Cortex of kidney (tissue), 1 donor: ENCODE measurements at places on chromosomes 3 and 15.

GRCh38 chr15:96992817-96993216, 662.3 kb downstream of the NR2F2 start:
- DNase-seq = no peak

DNA sequence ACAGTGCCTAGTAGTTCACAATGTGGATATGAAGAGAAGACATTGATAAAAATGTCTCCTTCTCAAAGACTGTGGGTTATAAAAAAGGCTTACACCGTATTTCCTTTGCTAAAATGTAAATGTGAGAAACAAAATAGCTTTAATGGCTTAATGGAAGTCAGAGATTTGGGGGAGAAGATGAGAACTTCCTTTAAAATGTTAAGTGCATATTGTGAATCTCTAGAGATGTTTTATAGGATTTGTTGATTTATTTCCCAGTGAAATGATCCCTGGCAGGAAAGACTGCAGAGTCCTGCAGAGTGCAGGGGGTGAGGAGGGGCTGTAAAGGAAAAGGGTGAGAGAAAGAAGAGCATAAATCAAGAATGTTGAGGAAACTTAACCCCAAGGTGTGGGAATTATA, 305.1 kb downstream of the GAP43 start:
- DNase-seq = no peak

DNA sequence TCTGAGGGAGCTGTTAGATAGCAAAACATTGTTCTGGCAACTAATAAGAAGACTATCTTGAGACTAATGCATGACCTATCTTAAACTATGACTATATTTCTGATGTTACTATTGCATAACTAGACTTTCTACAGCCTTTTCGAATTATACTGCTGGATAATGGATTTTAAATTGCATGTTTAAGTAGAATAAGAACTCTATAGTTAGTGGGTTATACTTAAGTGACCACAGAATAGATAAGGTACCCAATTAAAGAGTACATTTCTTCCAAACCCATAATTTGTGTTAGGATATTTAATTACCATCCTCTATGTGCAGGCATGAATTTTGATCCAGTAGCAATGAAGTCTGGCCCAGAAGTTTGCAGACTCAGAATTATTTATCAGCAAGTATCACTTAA, 44.6 kb upstream of the SPPL2A start:
- DNase-seq = no peak

DNA sequence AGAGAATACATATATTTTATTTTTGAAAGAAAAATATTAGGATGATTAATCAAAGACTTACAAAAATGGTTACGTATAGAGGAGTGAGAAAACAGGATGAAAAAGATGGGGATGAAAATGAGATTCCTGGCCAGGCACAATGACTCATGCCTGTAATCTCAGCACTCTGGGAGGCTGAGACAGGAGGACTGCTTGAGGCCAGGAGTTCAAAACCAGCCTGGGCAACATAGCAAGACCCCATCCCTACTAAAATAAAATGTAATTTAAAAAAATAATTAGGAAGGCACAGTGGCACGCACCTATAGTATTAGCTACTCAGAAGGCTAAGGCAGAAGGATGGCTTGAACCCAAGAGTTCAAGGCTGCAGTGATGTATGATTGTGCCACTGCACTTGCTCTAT, 11.9 kb downstream of the MYO9A start:
- no peak for DNase-seq

DNA sequence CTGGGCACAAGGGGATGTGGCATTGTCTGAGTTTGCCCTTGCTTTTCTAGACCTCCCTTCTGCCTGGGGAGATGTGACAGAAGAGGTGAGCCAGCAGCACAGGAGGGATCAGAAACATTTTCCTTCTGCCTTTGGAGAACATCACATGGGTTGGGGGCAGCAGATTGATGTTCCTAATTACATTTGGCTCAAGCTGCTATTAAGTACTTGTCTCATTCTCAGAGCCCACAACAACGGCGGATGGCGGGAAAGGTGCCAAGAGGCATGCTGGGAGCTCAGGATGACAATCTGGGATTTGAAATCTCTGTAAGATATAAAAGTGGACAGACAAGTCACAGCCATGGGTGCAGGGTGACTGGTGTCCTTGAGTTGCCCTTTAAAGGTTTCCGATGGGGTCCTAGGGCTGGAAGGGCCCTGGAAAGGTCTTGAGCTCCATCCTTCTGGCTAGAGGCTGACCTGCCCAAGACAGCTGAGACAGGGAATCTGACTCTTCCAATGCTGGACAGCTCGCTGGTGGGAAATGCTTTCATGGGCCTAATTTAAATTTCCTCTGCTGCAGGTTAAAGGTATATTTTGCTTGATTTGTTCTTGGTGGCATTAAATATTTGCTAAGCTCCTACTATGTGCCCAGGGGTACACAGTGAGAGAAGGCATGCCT, 2.4 kb upstream of the CORO2B start:
- no peak for DNase-seq

GRCh38 chr15:66503780-66504562, 684 bp downstream of the RPL4 start:
- no peak for DNase-seq

DNA sequence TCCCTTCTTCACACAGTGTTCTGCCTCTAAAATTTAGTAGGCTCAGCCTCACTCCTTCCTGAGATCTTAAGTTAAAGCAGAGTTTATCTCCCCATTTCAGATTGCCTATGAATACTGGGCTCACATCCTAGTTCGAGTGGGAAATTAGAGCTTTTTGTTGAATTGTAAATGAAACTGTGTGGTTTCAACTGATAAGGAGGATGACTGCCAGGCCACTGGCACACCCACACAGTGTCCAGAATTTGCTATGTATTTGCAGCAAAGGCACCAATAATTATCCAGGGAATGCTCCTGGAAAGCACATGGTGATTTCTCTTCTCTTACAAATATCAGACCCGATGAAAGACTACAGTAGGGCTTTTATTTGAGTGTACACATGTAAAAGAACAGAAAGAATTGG, 308.1 kb upstream of the COL8A1 start:
- DNase-seq = no peak

- DNase-seq = no peak
Measured at GRCh38 chr3:152069871-152070270, 196.4 kb downstream of the SUCNR1 start.

DNA sequence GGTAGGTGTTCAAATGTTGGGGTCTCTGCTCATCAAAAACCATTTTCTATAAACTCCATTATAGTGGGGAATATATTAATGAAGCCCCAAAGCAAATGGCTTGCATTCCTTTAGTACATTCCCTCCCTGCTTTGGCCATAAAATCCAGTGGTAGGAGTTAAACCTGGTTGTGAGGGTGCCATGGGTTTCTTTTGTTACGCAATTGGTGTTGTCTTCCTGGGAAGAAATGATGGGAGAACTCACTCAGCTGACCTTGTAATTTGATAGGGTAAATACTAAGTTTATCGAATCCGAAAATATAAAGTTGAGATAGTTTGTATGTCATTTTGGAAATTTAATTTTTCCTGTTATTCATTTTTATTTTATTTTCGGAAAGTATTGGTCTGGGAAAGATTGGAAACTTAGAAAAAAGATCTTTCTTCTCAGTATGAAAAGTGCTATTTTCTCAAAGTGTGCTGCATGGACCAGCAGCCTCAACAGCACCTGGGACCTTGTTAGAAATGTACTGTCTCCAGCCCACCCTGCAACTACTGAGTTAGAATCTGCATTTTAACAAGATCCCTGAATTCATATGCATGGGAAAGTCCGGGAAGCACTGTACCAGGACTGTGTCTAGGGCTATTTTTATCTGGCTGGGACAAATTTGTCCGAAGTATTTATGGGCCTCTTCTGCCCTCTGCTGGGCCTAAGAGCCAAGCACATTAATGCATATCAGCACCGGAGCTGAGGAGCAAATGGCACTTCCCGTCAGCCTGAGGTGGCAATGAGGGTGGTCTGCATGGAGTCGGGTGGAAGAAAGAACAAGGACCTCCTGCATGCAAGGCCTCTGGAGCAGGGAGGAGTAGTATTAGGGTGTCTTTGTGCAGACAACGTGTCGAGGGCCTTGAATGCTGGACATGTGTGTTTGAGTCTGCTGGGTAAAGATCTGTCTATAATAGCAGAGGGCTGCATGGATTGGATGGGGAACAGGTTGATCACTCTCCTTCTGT, 54.7 kb downstream of the FAM81A start:
- no peak for DNase-seq

DNA sequence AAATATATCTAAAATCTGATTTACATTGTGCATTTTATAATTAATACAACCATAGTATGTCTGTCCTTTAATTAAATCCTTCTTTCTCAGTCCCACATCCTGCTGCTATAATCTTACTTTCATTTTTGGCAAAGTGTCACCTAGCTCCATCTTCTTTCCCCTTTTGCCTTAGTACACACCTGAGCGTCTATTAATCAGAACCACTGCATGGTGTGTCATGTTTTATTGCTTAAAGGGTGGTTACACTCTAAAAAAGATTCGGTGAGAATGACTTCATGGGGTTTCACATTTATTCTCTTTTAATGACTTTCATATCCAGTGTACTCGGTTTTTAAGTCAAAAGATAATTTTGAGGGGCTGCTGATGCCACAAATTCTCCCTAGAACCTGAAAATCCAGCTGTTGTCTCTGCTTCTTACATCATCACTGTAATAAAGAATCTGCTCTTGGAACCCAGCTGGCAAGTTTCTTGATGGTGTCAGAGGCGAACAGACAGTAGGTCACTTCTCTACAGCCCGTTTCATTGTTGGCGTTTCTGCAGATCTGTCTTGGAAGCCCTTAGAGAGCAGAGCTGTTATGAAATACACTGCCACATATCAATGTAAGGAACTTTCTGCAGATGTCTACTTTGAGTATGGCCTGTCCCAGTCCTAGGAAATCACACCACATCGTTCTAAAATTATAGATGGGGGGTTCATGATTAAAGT, 99.7 kb downstream of the TIGIT start:
- no peak for DNase-seq

DNA sequence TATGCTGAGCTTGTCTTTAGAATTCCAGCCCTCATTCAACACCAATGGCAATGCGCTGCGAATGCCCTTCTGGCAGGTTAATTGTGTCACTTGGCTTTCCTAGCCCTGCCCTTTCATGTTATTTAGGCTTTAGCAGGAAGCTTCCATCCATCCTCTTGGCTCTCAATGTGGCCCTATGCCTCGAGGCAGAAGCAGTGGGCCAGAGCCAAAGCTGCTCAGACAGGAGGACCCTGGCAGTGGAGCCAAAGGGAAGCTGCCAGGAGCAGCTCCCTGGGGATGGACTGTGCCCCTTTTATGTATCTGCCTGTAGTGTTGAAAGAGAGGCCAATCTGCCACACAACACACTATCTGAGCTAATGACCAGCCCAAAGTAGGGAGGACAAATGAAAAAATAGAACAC, 376.4 kb downstream of the CTNNB1 start:
- DNase-seq = no peak

GRCh38 chr15:62021991-62022600, 38.2 kb downstream of the VPS13C start:
- DNase-seq = no peak

GRCh38 chr3:99499235-99500158, 138.9 kb upstream of the COL8A1 start:
- no peak for DNase-seq

DNA sequence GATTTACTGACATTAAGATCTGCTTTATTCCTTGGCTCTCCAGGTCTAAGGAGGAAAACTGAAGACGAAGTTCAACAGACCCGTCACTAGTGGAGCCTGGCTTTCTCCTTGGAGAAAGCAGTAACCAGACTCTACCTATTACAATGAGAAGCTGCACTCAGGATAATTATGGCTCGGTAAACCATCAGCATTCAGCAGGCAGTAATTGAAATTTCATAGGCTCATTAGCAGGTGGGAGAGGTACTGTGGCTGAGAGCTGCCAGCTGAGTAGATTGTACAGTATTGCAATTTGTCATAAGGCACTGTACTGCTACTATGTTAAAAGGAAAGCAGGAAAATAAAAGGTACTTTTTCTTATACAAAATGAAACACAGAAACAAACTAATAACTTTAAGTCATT, 51.2 kb downstream of the CHAC1 start:
- no peak for DNase-seq

- DNase-seq = no peak
Measured at GRCh38 chr15:51097553-51098330, 3.0 kb upstream of the TNFAIP8L3 start.

DNA sequence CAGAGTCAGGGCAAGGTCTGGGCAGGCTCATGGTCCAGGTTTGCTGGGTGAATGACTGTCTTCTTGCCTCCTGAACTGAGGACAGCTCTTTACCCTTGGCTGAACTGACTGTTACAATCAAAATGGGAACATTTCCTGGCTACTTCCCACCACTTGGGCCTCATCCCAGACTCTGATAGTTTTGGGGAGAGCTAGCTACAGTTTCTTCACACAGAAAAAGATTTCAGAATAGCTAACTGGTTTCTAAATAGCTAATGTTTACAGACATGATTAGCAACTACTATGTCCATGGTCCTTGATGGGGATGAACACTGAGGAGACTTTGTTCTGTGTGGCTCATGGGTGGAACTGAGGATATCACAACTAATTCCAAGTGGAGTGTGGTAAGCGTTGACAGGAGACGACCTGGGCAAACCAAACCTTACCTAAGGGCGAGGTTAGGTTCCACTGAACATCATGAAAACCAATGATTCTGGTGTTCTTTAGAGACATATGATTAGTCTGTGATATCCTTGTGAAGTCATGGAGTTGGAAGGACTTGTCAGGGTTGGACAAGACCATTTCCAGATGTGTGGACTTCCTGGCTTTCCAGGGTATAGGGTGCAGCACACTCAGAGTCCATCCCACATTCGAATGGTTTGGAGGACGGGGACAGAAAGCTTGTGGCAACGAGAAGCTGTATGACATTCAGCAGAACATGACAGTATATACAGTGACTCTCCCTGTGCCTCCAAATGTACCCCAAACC, 7.3 kb downstream of the ALPK3 start:
- no peak for DNase-seq

DNA sequence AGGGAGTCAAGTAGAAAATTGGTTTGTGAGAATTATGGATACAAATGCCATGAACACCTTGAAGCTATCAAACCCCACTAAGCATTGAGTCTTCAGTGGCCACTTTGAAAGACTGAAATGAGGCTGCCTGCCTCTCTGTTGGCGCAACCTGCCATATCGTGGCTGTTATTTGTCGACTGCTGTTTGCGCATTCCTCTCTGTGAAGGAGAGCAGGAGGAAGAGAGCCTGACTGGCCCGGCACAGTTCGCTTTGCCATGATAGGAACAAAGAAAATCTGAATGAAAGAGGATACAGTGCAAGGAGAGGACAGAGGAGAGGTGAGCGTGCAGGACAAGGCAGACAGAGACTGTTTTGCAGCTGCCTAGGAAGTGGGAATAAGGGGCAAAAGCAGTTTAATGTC, 289.4 kb downstream of the RYR3 start:
- DNase-seq = no peak

DNA sequence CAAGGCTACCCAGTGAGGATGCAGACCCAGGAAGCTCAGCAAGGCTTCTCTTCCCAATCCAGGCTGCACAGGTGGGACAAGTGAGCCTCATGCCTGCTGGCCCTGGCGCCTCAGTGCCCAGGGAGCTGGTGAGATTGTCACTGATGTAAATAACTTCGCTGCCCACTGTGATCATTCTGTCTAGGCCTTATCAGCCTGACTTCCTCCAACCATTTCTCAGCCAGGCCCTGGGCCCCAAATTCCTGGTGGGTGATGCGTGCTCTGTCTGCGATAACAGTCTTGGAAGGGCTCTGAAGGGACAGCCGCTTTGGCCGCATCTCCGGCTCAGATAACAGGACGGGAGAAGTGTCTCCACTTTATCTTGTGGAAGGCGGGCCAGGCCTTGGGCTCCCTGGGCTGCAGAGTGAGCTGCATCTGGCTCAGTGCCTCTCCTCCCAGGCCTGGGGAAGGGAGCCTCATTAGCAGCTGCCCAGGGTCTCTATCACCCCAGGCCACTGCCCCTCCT, 2.2 kb upstream of the FBLN2 start:
- DNase-seq = no peak
